HT-29 (cell line): ENCODE measurements at places on chromosomes 3 and 15. TPM values are rescaled to one million over a fixed set of nuclear protein-coding genes. Genes with fewer than 3 reads are reported as not detected.
A peak's percentile ranks its signal among the peaks of the same experiment; 100 is the strongest.

DNA sequence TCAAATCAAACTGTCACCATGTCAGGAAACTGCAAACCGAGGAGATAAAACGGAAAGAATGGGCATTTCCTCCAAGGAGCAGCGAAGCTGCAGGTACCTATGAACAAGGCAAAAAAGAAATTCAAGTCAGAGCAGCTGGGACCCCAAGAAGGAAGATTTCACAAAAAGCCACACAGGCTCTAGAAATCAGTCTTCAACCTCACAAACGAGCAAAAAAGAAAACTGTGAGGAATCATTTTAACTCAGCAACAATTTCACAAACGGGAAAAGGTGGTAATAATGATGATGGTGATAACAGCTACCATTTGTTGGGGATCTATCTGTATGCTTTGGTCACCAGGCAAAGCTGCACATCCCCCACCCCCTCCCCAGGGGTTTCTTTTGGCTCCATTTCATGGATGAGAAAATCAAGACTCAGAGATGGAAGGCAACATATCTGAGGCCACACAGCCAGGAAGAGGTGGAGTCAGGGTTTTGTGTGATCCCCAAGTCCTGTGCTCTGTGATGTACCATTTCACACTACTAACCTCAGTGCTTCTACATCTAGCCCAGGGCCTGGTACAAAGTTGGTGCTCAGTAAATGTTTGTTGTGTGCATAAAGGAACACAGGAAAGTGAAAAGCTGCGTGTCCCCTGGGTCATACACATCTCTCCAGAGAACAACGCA, 109.9 kb downstream of the IQSEC1 start:
- DNase-seq = no peak

DNA sequence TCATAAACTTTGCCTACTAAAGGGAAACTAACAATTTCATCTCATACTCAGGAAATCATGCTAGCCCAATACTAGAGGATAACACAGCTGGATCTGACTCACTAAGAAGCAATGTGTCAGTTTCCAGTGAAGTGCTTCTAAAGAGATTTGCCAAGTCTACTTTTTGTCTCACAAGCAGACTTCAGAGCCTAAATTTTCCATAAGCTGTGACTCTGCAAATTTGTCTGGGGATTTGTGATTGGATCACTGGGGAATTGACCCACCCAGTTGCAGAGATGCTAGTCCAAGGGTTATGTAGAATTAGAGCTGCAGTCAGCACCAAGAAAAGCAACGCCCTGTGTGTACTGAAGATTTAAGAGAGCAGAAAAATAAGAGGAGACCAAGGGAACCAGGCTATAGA, 647.1 kb downstream of the NTRK3 start:
- no peak for DNase-seq

DNA sequence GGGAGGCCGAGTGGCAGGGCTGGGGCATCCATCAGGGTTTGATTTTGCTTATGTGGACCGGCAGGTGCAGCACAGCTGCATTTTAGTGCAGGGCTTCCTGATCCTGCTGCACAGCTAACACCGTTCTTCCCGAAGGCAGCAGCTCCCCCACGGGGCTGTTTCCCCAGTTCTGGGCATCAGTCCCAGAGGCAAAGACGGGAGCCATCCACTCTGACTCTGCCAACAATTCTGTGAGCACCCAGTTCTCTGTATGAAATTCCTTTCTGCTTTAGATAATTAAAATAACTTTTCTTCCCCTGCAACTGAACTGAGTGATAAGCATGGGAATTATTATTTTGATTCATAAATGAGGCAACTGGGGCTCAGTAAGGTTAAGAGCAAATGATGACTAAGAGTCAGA, 262.9 kb upstream of the ATP10A start:
- DNase-seq = no peak

GRCh38 chr15:85792912-85793590, 1.7 kb downstream of the KLHL25 start:
- peak; percentile 22 for DNase-seq

- DNase-seq = no peak
These were observed 198.6 kb upstream of the NR2E3 start for GRCh38 chr15:71611553-71612396.

DNA sequence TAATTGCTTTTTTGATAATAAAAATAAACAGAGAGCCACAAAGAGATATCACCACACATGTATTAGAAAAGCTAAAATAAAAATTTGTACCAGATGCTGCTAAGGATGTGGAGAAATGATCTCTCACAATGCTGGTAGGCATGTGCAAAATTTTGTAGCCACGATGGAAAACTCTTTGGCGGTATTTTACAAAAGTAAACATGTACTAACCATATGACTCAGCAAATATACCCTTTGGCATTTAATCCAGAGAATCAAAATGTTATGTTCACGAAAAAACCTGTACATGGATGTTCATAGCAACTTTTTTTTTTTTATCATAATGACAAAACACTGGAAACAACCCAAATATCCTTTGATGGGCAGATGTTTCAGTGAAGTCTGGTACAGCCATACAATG, 261.2 kb downstream of the LPP start:
- no peak for DNase-seq

GRCh38 chr15:68200016-68200861, 4.9 kb downstream of the CALML4 start:
- no peak for DNase-seq

Gene HIGD2B
- total RNA-seq = 1.0 TPM in 1 of 2 replicates, not detected in the other

Gene GOLGA8T
- total RNA-seq = not detected in 2 replicates

Gene CD96
- total RNA-seq = not detected in 2 replicates
